ENCODE measurements at places on chromosomes 12 and 14. TPM values are rescaled to one million over a fixed set of nuclear protein-coding genes. Genes with fewer than 3 reads are reported as not detected.

Gene NPFF
- total RNA-seq: not detected

DNA sequence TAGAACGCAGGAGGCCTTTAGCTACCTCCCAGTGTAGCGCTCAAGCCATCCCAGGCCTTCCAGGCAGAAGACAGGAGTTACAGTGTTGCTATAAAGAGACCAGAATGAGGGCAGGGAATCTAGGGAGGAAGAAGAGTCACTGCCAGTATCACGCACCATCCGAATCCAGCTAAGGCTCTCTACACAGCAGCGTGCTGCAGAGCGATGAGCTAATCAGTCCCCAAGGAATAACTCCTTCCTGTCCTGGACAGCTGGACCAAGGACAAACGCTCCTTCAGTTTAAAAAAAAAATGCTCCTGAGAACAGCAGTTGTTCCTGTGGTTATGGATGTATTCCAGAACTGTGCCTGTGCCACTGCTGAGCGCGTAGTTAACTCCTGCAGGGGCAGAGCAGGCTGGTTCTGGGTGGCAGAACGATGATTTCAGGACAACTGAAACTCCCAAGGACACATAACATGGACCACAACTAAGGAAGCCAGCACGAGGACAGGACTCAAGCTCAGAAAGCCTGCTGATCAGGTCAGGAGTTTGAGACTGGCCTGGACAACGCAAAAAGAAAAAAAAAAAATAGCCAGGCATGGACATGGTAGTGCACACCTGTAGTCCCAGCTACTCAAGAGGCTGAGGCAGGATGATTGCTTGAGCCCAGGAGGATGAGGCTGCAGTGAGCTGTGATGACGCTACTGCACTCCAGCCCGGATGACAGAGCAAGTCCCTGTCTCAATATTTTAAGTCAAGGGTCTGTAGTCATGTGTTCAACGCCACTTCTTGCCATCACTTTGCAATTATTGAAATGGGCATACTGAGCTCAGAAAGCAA, 2.6 kb downstream of the IFFO1 start:
- H3K27me3 ChIP-seq: no peaks in the 10 kb centered on the region
- no peaks in the 10 kb centered on the region for H3K36me3 ChIP-seq
- H3K4me3 ChIP-seq: peak overlapping the region; percentile 93
- DNase-seq: peak; percentile 68

Gene TOGARAM1
- total RNA-seq: 22.2 TPM

DNA sequence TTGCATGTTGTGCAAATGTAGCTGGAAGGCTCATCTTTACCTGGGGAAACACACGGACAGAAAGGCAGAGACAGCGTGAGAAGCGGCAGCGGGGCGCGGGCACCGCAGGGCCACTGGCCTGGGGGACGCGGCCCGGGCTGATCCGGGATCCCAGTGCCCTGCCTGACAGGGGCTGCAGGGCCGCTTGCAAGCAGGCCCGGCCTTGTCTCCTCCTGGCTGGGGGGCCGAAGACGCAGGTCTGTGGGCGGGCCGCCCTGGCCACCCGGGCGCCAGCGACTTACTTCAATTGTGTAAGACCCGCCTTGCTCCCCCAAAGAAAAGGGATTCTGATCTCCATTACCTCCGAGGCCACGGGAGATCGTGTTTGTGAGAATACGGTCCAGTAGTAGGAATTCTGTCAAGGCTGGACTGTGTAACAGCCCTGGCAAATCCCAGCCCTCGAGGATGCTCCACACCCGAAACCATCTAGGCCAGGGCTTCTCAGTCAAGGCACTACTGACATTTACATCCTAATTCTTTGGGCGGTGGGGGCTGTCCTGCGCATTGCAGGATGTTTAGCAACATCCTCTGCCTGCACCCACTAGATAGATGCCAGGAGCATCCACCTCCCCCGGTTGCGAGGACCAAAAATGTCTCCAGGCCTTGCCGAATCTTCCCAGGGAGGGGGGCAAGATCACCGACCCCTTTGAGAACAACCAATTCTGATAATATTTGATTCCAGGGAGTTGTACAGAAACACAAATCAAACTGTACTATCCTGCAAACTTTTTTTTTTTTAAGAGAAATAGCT, 95.6 kb downstream of the BCL11B start:
- no peaks in the 10 kb centered on the region for H3K36me3 ChIP-seq
- no peaks in the 10 kb centered on the region for H3K27me3 ChIP-seq
- DNase-seq: no peak
- H3K27ac ChIP-seq: no peak overlapping the region
- no peak overlapping the region for H3K4me3 ChIP-seq
- no peaks in the 10 kb centered on the region for H3K4me1 ChIP-seq

Gene MAP4K5
- 277 TPM for total RNA-seq

DNA sequence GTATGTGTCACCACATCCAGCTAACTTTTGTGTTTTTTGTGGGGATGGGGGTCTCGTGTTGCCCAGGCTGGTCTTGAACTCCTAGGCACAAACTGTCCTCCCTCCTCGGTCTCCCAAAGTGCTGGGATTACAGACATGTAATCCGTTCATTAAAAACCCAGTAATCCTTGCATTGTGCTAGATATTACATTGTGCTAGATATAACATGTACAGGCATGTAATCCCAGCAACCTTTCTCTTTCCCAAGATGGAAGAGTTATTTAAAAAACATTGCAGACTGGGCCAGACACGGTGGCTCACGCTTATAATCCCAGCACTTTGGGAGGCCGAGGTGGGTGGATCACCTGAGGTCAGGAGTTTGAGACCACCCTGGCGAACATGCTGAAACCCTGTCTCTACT, 19.7 kb downstream of the ELK3 start:
- H3K4me3 ChIP-seq: no peak overlapping the region
- H3K27ac ChIP-seq: no peak overlapping the region

Gene PTPRQ
- total RNA-seq: 12.8 TPM

Gene TMTC3
- total RNA-seq: 23.3 TPM

DNA sequence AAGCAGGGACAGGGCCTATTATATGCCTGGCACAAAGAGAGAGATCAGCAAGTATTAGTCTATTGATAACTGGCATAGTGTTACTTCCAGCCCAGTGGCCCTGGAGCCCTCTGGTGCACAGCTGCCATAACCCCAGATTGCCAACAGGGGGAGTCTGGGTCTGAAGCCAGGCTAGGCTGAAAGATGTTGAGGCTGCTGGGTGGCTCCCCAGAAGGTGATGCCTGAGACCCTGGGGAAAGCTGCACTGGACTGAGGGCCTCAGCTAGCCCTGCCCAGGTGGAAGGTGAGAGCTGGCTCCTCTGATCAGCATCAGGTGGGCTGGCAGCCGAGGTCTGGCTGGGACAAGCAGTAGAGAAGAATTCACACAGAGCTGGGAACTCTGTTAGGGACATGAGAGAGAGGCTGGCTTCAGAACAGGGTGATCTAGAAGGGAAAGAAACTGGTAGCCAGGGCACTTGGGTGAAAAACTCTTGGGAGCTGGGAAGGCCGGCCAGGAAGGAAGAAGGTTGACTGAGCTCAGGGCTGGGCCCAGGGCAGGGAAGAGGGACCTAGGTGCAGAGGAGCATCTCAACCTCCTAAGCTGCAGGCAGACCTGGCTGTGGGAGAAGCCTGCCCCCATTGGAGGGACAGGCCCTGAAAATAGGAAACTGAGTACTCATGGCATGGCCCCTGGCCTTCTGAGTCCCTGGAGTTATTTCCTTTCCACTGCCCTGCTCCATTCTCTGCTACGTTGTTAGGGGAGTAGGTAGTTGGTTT, 3.9 kb downstream of the GZMH start:
- no peak overlapping the region for H3K27ac ChIP-seq
- H3K4me1 ChIP-seq: no peaks in the 10 kb centered on the region
- H3K4me3 ChIP-seq: no peak overlapping the region
- no peaks in the 10 kb centered on the region for H3K27me3 ChIP-seq
- no peaks in the 10 kb centered on the region for H3K36me3 ChIP-seq

GRCh38 chr12:33724867-33725266, 285.2 kb upstream of the SYT10 start:
- H3K4me1 ChIP-seq: no peaks in the 10 kb centered on the region
- DNase-seq: no peak
- no peaks in the 10 kb centered on the region for H3K36me3 ChIP-seq

Gene ACOT2
- total RNA-seq: 25.9 TPM

- no peaks in the 10 kb centered on the region for H3K36me3 ChIP-seq
- no peak for DNase-seq
- no peak overlapping the region for H3K27ac ChIP-seq
- H3K27me3 ChIP-seq: no peaks in the 10 kb centered on the region
These were observed 269.6 kb downstream of the ALX1 start for GRCh38 chr12:85549640-85550039.

Gene ENDOU
- total RNA-seq: 1.2 TPM

DNA sequence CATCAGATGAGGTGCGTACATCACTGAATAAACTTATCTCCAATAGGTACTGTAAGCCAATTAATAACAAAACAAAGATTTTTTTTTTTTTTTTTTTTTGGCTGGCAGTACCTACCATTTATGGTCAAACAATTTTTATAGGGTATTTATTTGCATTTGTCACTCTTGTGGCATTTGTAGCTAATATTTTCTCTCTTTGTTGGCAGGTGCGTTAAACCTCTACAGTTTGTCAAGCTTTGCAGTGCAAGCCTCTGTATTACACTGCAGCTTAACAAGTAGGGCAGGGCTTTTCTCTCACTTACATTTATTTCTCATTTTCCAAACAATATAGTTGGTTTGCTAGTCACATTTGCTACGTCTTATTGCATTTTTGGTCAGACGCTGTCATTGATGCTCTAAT, 12.3 kb downstream of the PRPF39 start:
- H3K4me1 ChIP-seq: no peaks in the 10 kb centered on the region
- peaks cover 59% of the 10 kb centered on the region for H3K36me3 ChIP-seq
- H3K27me3 ChIP-seq: no peaks in the 10 kb centered on the region
- no peak overlapping the region for H3K4me3 ChIP-seq
- no peak overlapping the region for H3K27ac ChIP-seq
- DNase-seq: no peak

Gene DDN
- total RNA-seq: not detected

Gene KRT2
- not detected for total RNA-seq

DNA sequence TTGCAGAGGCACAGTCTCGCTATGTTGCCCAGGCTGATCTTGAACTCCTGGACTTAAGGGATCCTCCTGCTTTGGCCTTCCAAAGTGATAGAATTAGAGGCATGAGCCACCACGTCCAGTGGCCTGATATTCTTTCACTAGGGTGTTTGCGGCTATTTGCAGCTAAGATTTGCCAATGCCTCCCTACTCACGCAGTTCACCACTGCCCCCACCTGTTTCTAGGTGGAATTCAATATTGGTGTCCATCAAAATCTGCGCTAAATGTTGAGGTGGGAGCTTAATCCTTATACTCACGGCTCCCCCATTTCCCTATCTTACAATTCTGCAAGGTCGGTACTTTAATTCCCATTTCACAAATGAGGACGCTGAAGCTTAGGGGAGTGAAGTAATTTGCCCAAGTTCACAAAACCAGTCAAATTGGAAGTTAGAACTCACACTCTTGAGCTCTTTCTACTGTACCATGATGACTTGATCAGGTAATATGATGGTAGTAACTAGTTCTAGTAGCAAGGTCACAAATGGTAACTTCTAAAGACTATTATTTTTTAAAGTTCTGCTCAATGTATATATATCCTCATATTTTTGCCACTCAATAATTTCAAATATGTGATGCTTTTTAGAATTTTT, 22.1 kb upstream of the LRRC9 start:
- H3K4me3 ChIP-seq: no peak overlapping the region
- DNase-seq: peak; percentile 48

GRCh38 chr12:69998922-69999321, 173.9 kb downstream of the MYRFL start:
- no peak overlapping the region for H3K27ac ChIP-seq
- H3K27me3 ChIP-seq: no peaks in the 10 kb centered on the region
- H3K4me1 ChIP-seq: no peaks in the 10 kb centered on the region
- H3K4me3 ChIP-seq: no peak overlapping the region

- no peak overlapping the region for H3K27ac ChIP-seq
- DNase-seq: no peak
- no peaks in the 10 kb centered on the region for H3K27me3 ChIP-seq
- no peaks in the 10 kb centered on the region for H3K36me3 ChIP-seq
These were observed 33.5 kb upstream of the TCL1B start for GRCh38 chr14:95652690-95653089.

Gene AMN1
- 8.6 TPM for total RNA-seq

Gene ACSM4
- total RNA-seq: not detected

Gene DDX47
- total RNA-seq: 47.6 TPM

Gene NOVA1
- 49.0 TPM for total RNA-seq

DNA sequence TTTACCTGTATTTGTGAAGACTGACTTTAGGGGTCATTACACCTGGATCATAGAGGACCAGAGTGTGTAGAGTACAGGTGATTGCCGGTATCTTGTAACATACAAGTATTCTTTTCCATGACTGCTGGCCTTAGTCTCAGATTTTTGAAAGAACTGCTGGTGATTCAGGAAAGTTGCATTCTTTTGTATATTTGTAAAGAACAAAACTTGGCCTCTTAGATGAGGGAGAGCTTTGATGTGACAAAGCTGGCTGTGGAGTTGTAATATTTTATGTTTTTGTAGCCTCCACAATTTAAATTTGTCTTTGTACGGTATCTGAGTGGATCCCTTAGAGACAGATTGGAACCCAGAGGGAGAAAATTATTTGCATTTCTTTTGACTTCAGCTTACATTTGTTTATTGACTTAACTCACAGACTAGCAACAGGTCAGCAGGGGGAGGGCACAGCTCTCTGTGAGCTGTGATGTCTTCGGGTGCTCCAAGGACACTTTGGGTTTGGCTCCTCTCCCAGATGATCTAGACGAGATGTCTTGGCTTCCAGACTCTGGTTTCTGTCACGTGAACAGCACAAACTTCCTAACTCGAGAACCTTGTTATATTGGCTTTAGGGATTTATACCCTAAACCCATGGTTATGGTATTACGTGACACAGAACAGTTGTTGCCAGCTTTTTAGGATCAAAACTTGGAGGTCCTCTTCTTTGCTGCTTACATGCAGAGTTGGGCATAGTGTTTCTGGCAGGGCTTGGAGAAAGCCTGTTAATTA, 65.9 kb downstream of the DAAM1 start:
- DNase-seq: peak; percentile 47
- no peaks in the 10 kb centered on the region for H3K36me3 ChIP-seq
- no peaks in the 10 kb centered on the region for H3K27me3 ChIP-seq

Gene RHEBL1
- total RNA-seq: not detected

DNA sequence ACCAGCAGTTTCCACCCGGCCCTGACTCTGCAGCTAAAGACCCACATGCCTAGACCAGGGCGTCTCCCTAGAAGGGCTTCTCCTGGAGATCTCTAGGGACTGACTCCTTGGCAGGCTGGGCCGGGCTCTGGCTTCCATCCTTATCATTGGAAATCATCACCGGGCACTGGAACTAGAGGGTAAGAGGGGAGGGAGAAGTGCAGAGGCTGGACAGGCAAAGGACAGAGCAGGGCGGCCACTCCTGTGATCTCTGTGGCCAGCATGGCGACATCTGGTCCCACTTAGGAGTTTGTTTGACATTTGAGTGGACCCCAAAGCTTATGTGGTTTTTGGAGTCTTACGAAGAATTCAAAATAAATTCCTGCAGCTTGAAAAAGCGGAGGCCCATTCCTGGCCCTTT, 7.1 kb downstream of the LTBP2 start:
- H3K4me3 ChIP-seq: no peak overlapping the region
- no peaks in the 10 kb centered on the region for H3K27me3 ChIP-seq
- no peak overlapping the region for H3K27ac ChIP-seq
- peaks cover 17% of the 10 kb centered on the region for H3K36me3 ChIP-seq
- peaks cover 15% of the 10 kb centered on the region for H3K4me1 ChIP-seq
- DNase-seq: no peak

Gene SP7
- not detected for total RNA-seq
